ENCODE measurements at places on chromosomes 1 and 21.

DNA sequence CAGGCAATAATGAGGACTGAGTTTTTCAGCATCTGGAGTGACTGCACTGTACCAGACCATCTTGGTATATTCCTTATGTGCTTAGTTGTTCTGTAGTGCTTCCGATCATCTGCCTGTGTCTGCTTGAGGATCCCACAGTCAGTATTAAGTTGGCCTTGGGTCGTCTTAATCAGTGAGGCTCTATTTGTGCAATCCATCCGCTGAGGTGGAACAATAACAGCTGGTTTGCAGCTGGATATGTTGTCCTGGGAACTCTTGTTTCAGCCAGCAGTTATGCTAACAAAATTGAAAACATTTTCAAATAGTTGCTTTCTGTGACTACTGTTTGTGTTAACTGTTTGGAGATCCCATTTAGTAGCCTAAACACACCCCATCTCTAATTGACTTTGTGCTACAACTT is 73.7 kb downstream of the LAMC1 start:
- DNase-seq: no peak

GRCh38 chr1:234345237-234345636 is 28.0 kb upstream of the COA6 start:
- no peak for DNase-seq

DNA sequence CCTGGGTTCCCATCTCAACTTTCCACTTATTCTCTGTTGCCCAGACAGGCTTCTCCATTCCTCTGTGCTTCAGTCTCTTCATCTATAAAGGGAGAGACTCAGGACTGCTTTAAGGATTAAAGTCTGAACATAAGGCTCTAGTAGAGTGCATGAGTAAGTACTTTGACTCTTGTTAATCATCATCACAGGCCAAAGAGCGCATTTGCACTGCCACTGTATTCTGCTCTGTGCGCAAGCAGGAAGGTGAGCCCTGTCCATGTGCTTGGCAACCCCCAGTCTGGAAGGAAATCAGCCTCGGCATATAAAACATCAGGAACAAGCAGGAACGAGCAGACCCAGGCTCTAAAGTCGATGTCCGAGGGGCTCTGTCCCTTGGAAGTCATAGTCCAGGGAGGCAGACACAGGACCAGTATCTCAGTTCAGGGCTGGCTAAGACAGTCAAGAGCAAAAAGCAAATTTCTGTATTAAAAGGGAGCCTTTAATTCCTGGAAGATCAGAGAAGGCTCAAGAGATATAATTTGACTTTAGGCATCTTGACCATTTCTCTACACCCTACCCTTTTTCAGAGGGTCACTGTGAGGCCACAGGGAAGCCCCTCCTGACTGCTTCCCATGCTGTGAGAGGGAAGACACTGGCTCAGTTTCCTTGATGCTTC is 131.2 kb downstream of the TRABD2B start:
- no peak for DNase-seq

DNA sequence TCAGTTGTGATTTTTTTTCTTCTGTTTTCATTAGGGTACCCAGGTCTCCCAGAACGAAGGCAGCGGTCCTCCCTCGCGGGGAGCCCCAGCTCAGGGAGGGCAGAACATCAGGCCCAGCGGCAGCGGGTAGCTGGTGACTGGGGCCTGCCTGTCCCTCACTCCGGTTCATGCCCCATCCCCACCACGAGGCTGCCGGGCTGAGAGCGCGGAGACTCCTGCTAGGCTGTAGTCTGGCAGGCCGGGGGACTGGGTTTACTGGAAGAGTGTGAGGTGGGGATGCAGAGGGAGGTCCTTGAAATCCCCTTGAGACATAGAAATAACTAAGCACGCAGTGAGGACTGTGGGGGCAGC is 10.5 kb downstream of the BRINP2 start:
- DNase-seq: no peak

GRCh38 chr1:12129624-12130023 is 37.2 kb upstream of the TNFRSF1B start:
- DNase-seq: no peak

DNA sequence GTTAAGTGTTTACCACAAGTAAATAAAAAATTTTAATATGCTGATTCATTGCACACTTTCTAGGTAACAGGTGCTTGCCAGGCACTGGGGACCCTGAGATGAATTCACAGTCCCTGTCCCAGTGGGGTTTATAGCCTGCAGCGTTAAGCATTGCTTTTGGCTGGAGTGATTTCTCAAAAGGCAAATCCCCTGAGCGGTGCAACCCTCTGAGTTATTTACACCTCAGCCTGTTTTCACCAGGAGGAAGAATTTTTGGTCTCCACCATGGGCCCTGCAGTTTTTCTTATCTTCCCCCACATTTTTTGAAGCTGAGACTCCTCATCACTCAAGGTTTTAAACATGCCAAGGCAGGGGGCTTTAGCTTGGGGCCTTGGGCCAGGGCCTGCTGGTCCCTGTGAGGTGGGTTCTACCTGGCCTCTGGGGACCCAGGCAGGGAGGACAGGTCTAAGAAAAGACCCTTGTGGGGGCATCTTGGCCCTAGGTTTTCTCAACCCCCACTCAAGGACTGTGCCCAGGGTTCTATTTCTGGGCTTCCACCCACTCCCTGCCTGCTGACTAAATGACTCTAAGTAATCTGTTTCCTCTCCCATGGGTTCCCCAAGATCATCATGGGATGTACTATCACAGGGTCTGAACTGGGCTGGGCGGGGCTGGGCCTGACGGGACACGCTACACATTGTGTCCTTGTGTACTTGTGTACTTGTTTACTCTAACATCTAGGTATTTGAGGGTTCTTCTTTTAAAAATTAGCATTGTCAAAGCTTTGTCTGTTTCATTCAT is 10.2 kb upstream of the CHIT1 start:
- no peak for DNase-seq

- DNase-seq: no peak
These were observed 5.0 kb downstream of the ADGRL2 start for GRCh38 chr1:81805537-81806431.

DNA sequence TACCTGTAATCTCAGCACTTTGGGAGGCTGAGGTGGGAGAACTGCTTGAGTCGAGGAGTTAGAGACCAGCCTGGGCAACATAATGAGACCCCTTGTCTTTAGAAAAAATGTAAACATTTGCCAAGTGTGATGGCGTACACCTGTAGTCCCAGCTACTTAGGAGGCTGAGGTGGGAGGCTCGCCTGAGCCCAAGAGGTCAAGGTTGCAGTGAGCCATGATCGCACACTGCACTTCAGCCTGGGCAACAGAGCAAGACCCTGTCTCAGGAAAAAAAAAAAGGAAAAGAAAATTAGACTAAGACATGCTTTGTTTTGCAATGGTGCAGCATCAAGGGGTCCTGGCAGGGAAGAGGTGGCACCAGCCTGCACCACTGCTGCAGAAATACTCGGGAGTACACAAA is 16.8 kb upstream of the GPR157 start:
- DNase-seq: no peak

- no peak for DNase-seq
These were observed at the start of gene CD53 for GRCh38 chr1:110872745-110873720. Gene CD53 (plus strand): TSS chr1:110873148. CDS start chr1:110891409, 18,261 bp downstream.

DNA sequence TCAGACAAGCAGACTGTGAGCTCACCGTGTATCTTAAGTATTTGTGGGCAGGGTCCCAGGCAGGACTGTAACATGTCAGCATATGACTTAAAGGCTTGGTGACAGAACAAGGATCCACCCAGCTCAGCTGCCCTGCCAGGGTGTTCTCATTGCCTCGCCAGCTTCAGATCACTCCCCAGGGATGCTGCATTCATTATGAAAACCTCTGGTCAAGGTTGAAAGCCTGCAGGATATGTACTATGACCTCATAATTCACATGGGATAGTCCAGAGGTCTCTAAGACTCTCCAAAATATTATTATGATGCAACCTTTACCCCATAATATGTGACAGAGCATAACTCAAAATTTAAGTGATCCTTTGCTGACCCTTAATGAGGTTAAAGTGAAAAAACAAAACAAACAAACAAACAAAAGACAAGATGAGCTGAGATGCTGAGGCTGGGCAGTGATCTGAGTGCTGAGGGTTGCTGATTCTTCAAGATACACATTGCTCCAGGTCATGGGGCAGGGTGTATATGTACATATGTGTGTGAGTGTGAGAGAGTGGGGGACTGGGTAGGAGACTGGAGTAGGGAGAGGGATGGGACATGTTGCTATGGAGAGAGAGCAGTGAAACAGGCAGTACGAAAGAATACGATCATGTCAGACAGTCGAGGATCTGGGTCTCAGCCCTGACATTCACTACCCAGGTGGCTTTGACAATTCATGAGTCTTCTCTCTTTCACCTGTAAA is 98.8 kb upstream of the DUSP10 start:
- DNase-seq: no peak

DNA sequence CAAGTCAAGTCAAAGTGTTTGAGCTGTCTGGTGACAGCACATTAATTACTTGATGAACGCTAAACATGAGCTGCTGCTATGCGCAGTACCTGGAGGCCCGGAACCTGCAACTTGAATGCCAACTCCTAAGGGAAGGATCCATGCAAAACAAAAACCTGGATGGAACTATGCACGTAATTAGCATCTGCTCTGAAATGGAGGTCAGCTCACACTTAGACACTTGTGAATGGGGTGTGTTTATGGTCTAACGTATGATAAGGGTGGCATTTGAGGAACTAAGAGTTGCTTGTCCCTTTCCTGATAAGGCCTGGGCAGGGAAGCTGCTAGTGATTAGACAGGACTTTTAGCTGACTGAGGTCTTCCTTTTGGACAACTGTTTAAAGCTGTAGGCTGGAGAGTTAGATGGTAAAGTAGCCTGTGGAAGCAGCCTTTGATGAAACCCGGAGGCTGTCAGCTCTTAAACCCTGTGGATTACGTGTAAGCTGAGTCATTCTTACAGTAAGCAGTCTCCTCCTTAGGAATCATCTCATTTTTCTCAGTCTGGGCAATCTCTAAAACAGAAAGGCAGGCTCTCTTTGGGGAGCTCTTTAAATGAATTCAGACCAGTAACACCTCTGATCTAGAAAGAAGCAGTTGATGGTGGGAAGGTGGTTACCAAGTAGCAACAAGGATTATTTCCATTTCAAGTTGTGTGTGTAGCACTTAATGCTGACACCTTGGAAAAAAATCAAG is 6.8 kb downstream of the TENT5C start:
- DNase-seq: no peak

DNA sequence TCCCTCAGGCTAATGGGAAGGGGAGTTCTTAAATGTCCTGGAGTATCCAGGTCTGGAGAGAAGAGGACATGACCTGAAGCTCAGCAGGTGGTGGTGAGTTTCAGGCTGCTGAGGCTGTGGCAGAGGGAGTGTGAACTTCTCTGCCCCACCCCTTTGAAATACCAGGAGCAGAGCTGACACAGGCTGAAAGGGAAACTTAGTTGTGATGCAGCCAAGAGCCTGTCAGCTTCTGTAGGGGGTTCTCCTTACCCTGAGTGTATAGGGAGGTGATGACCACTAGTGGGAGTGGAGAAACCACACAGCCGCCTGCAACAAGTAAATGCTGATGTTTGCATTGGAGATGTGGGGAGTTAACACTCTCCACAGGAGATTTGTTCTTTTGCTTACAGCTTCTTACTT is 152.3 kb downstream of the FCRL5 start:
- no peak for DNase-seq

DNA sequence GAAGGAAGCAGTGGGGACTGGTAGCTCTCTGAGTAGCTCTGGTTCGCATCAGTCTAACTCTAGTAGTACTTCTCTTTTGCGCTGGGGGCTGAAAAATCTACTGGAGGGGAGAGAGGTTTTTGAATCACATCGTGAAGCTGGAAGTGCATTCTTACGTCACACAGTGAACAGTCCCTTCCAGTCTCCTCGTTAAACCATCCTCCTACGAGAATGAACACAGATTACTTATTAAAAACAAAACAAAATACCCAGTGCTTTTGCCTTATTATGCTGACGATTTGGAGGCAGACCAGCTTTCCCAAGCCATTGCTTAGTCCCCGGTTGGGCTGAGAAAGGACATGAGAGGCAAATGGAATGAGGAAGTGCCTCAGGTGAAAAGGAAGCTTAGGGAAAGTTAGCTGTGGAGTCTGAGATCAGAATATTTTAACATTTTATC is 16.1 kb downstream of the HUNK start:
- DNase-seq: no peak

DNA sequence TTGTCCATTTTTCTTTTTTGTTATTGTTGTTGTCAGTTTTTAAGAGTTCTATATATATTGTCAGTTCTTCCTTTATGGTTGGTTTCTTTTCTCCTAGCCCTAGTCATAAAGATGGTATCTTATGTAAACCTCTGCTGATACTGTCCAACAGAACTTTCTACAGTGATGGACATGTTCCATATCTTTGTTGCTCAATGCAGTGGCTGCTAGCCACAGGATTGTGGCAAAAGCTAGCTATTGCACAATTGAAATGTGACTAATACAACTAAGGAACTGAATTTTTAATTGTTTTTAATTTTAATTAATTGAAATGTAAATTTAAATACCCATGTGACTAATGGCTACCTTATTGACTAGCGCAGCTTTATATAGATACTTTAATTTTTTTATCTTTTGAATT is 411.8 kb upstream of the PTBP2 start:
- no peak for DNase-seq

DNA sequence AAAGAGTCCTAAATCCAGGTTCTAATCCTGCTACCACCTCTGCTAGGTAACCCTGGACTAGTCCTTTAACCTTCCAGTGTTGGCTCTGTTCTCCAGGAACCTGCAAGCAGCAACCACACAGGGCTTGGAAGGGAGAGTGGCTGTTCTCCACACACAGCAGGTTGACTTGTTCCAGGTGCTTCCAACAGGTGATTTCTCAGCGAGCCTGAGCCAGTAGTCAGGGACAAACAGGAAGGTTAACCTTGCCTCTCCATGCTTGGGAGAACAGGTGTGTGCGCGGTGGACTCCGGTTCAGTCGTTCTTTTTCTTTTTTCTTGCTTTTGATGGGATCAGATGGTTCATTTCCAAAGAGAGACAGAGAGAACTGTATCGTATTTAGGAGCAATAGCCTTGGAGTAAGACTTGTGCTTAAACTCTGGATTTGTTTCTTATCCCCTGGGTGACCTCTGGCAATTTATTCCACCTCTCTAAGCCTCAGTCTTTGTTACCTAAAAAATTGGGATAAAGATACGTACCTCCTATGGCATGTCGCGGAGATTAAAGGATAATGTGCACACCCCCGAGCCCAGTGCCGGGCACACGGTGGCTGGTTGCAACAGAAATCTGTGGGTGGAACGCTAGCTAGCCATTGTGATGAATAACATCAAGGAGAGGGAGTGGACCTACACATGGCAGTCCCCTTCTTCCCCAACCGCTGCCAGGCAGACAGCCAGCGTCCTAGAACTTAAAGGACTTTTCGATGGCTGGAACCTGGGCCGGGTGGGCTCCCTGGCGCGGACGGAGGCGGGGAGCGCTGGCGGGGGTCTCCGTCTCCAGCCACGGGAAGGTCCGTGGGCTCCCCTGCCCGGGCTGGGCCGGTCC is 583 bp upstream of the CACHD1 start:
- DNase-seq: no peak
